Dorsolateral prefrontal cortex (tissue), 122 donors: ENCODE measurements at places on chromosomes 1 and 21.

DNA sequence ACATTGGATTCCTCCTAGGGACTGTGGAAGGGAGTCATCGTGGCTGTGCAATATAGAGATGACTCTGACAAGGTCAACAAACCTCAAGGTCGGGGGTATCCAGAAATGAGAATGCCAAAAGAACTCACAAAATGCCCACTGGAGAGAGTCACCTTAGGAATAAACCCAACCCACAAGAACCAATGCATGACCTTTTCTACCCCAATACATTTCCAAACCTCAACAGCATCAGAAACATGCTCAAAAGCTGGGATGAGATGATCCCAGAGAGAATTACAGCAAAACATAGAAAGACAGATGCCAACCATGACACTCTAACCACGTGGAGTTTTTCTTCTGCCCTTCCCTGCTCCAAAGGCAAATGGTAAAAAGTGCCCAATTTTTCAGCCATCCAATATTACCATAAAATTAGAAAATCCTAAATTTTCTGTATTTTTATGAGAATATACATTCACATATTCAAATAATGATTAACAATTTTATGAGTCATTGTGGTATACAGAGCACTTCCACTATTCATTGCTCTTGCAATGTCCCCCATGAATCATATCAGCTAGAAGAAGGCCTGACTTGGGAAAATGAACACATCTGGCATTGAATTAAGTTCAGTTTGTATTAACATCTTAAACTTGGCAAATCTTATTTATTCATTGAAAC is 88.2 kb upstream of the PALMD start:
- DNase-seq: no peak

- DNase-seq: no peak
Observed at GRCh38 chr1:173383351-173383750, 93.8 kb upstream of the PRDX6 start.

DNA sequence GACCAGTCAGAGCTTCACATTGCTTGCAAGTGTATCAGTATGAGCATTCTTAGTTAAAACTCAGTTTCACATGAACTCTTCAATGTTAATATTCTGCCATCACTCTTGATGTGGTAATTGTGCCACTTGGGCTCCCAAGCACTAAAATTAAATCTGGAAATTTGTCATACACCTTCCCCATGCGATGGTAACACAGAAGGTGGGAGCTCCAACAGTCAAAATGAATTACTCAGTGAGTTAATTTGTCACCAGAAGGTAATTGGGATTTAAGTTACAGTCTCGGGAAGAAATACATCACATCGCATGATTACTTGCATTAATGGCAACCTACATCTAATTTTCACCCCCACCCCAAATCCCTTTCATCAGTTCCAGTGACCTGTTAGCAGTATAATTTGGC is 376.5 kb upstream of the DAB1 start:
- DNase-seq: no peak

DNA sequence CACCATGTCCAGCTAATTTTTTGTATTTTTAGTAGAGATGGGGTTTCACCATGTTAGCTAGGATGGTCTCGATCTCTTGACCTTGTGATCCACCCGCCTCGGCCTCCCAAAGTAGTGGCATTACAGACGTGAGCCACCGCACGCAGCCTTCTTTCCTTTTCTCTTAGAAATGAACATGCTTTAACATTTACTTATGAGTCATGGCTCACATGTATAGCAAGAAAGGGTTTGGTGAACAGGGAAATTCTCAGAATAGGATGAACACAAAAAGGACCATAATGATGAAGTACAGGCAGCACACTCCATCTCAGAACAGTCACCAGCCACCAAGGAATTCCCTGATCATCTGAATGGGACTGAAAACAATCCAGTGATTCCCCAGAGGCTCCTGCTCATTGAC is 9.4 kb upstream of the VAMP4 start:
- no peak for DNase-seq

GRCh38 chr21:39400173-39400572 is 45.4 kb downstream of the LCA5L start:
- no peak for DNase-seq

- DNase-seq: no peak
Observed at GRCh38 chr1:83500531-83500930, 498.4 kb downstream of the TTLL7 start.

DNA sequence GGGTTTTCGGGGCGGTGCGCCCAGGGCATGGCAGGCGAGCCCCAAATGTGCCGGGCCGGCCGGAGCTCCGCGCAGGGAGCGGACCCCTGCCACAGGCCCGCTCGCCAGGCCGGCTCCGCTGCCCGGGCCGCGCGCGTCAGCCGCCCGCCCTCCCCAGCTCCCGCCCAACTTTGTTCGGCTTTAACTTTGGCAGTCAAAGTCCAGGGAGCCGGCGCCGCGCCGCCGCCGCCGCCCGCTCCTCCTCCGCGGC is 488 bp downstream of the SLC35D1 start:
- DNase-seq: peak; percentile 51

DNA sequence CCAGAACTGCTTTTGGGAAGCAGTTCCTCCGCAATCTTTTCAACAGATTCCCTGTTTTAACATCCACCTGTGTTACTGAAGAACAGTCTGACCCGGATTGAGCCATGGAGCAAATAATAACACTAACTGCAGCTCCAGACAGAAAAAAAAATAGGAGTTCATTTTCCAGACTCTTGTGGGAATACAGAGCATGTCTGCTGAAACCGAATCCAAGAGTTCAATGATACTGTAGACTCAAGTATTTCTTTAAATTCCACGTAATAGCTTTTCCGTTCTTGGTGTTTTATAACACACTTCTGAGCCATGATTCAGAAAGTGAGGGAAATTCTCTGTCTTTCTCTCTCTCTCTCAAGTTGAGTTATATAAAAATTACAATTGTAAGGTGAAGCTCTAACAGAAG is 60.6 kb downstream of the DDAH1 start:
- DNase-seq: no peak

GRCh38 chr1:225944387-225944786 is 3.4 kb upstream of the LEFTY2 start:
- no peak for DNase-seq

- DNase-seq: no peak
Observed at GRCh38 chr1:18104546-18105100, 3.0 kb upstream of the IGSF21 start.

- DNase-seq: no peak
Observed at GRCh38 chr1:23591460-23592208, 32.3 kb upstream of the ID3 start.
